ENCODE measurements at places on chromosomes 11 and 22.

- no peak for DNase-seq
Observed at GRCh38 chr22:36680038-36680437, 23.5 kb downstream of the CACNG2 start.

DNA sequence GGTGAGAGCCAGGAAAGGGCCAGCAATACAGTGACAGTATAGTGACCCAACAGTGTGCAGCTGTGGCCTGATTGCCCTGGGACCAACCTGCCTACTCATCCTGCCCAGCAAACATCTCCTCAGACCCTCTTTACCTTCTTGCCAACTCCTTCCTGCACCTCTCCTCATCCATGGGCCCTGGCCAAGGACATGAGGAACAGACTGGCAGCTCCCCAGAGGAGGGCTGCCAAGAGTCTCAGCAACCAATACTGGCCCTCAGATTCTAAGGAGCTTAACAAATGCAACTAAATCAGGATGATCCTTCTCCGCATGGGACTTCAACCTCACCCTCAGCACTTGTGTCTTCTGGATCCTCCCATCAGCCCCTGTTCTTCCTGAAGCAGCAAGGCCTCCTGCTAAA is 77.0 kb downstream of the RPL27A start:
- no peak for DNase-seq

DNA sequence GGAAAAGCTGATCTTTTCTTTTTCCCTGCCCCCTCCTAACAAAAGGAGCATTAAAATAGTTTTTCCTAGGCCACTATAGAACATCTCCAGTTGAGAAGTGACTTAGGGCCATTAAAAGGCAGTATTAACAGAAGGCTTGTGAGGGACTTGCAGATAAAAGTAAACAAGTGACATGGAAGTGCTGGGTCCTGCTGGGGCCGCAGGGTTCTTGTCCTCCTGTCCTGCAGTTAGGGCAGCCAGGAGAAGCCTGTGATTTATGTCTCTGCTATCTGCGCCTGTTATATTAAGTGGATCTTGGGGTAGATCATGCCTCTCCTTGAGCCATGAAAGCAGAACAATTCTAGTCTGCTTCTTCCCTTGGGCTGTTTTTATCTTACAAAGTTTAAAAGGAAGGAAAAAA is 271.4 kb upstream of the C11orf87 start:
- DNase-seq, result no peak

DNA sequence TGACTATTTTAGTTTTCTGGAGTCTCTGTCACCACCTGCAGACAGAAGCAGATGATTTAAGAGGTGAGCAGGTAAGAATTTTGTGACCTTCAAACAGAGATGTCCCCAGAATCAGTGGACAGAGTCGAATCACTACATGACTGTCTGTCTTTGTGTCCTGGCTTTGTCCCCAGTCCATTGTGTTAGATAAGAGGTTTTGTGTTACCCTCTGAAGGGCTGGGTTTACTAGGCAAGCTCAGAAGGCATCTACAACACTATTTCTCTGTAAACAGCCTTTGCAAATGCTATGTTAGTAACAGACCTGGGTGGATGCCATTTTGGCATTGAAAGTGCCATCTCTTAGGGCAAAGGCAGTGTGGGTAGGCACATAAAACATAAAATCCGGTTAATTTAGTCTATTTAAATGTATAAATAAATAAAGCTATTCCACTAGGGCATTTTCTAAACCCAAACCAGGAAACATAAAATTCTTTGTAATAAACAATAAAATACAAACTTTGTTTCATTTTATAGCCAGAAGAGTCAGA is 40.3 kb upstream of the CADM1 start:
- DNase-seq, result no peak

- no peak for DNase-seq
Observed at GRCh38 chr11:36149538-36150242, 139.5 kb downstream of the COMMD9 start.

GRCh38 chr11:2330696-2331095 is 28.9 kb downstream of the TSPAN32 start:
- DNase-seq, result no peak

DNA sequence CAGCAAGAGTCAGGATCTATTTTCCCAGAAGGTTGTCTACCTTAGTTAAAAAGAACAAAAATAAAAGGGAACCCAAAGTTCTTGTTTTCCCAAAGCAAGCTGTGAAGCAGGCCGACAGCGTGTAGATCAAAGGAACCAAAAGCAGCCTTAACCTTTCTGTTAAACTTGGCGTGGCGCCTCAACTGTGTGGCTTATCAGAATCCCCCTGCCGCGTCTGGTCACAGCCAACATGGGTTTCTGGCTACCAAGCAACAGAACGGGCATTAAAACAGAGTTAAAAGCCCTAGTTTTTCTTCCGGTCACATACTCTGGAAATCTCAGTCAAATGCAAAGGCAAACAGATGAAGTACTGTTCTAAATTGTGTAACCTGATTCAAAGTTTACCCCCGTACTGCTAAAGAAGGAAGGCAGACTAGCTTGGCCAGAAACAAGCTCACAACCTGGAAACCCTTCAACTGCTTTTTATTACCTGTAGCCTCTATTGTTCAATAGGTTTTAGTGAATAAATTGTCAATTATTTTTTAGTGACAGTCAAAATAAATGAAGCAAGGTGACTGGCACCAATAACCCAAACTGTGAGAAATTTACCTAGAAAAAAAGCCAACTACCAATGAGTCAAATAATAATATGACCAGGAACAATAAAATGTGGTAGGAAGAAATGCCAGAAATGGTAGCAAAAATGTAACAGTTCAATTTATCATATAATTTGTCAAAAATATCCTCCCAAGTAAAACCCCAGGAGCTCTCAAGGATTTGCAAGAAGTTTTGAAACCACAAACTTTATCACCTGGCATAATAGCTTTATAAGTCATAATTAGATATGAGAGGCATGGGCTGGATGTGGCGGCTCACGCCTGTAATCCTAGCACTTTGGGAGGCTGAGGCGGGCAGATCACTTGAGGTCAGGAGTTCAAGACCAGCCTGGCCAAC is 21.4 kb downstream of the CHKA start:
- DNase-seq, result no peak

GRCh38 chr11:10051868-10052586 is 242.0 kb downstream of the SBF2 start:
- no peak for DNase-seq

DNA sequence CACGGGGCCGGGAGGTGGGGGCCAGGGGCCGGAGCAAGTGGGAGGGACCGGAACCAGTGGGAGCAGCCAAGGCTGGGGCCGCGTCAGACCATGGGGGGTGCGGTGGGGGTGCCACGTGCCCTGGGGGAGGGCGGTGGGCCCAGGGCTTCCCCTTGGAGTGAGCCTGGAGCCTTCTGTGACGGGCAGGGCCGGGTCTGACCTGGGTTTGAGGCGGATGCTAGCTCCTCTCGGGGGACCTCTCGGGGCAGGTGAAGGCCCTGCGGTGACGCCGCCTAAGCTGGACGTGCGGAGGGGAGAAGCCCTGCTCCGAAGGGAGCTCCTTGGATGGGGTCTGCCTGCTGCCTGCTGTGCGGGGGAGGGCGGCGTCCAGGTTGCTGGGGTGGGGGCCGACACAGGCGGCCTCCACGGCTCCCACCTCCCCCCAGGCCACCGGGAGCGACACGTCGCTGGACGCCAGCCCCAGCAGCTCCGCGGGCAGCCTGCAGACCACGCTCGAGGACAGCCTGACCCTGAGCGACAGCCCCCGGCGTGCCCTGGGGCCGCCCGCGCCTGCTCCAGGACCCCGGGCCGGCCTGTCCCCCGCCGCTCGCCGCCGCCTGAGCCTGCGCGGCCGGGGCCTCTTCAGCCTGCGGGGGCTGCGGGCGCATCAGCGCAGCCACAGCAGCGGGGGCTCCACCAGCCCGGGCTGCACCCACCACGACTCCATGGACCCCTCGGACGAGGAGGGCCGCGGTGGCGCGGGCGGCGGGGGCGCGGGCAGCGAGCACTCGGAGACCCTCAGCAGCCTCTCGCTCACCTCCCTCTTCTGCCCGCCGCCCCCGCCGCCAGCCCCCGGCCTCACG is 115.0 kb downstream of the CACNA1I start:
- no peak for DNase-seq

DNA sequence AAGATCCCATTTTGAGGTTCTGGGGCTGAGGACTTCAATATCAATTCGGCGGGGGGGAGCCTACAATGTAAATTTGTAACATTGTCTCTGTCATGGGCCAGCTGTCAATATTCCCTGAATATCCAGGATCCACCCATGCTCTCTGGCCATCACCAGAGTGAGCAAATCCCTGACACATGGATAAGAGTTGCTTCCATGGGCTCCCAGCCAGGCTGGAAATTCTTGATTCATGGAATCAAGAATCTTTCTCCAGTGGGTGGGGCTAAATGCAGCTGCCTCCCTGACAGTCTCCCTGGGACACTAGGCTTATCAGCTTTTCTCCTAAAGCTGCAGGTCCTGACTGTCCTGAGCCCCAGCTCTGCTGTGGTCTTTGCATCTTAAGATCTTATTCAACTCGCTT is 86.9 kb upstream of the IGLL5 start:
- no peak for DNase-seq

- DNase-seq, result no peak
Observed at GRCh38 chr11:77299528-77299993, 1.9 kb downstream of the GDPD4 start.

DNA sequence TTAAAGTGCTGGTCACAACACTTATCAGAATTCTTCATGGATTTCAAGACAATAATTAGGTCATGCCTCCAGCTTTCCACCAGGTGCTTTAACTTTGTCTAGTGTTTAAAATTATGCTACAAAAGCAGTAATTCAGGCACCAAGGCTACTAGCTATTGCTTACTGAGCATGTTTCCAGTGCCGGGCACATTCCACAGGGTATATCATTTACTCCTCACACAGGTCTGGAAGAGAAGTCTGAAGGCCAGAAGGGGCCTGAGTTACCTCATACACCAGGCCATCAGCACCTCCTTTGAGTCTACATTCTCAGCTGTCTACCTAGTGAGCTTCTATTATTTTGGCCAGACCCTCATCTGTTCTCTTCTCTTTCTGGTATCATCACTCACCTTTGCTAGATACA is 41.7 kb upstream of the LMO2 start:
- DNase-seq, result no peak

DNA sequence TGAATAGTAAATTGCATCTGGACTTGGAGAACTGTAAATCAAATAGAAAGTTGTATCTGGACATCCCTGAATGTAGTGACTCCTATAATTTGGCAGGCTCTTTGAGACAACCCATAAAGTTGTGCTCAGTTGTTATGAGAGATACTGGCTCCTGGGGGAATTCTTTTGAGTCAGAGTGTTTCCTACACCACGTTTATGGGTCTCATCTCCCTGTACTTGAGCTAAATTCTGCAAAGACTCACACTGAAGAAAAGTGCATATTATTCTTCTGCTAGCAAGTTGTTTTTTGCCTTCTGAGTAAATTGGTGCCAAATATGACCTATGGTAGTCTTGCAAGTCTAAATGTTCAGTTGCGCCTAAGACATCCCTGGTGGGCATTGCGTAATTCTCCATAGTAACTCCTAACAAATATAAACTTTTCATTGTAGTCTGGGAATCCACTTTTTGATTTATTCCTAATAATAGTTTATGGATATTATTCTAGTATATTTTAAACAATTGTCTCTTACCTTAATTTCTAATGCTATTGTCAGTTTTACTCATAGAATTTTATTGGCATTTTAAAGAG is 5.0 kb downstream of the ZNF215 start:
- DNase-seq, result no peak

- no peak for DNase-seq
Observed at GRCh38 chr11:73538381-73538872, 59.5 kb downstream of the FAM168A start.

- DNase-seq, result no peak
Observed at GRCh38 chr11:77672264-77672663, 34.7 kb upstream of the CLNS1A start.

GRCh38 chr11:69309631-69310280 is 15.8 kb downstream of the MYEOV start:
- DNase-seq, result no peak

- DNase-seq, result no peak
Observed at GRCh38 chr22:39205344-39206021, 39.3 kb downstream of the PDGFB start.
